D721Med (cell line): ENCODE measurements at places on chromosomes 11 and 22.

GRCh38 chr22:46748908-46749675 lies 11.0 kb upstream of the CERK start:
- no peak for DNase-seq

DNA sequence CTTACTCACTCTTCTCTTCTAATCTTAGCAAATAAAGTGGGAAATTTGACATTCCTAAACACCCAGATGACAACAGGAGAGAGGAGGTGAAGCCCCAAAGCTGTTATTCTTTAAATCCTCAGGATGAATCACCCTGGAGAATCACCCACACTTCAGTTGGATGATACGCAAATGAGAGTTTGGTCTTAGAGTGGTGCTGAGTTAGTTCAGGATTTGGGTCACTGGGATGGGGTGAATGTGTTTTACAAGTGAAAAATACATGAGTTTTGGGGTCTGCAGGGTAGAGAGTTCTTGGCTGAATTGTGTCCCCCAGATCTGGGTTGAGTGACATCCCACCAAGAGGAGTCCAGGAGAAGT lies 117.2 kb downstream of the GGTLC2 start:
- DNase-seq: no peak

DNA sequence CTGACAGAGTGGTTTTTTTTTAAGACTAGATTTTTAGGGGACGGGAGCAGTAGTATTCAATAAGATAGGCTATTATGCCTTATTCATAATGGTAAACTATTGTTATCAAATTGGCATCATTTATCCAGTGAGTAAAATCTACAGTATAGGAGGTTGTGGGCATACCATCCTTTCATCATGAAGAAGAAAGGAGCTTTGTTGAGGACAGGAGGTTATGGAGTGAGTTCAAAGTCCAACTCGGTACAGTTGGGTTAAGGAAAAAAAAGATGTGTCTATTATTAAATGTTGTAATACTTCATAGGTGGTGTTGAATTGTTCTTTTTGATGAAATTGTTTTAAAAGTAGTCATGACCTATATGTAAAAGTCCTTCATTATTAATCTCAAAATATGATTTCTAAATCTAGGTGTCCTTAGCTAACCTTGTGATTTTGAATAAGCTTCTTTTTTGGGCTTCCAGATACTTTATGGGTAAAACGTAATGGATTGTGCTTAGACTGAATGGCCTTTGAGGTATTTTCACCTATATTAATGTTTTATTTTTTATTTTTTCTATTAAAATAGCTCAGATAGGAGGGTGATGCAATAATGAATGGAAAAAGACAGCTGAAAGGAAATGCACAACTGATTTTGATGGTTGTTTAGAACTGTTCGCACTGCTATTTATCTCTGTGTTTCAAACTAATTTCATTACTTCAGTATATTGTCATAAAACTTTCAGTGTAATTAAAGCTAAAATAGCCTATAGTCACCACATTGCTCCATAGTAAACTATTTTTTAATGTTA lies 15.3 kb upstream of the CNTF start:
- no peak for DNase-seq

DNA sequence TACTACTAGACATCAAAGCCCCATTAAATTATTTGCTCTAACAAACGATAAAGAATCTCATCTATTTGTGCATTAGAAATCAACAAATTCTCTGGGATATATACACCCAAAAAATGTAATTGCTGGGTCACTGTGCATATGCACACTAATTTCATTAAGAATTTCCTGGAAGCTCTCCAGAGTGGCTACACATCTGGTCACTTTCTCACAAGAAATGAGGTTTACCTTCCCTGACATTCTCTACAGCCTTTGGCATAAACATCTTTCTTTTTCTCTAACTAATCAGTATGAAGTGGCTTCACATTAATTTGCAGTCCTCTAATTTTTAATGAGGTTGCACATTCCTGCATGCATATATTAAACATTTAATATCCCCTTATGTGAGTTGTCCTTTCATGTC lies 150.8 kb upstream of the ANO5 start:
- no peak for DNase-seq

DNA sequence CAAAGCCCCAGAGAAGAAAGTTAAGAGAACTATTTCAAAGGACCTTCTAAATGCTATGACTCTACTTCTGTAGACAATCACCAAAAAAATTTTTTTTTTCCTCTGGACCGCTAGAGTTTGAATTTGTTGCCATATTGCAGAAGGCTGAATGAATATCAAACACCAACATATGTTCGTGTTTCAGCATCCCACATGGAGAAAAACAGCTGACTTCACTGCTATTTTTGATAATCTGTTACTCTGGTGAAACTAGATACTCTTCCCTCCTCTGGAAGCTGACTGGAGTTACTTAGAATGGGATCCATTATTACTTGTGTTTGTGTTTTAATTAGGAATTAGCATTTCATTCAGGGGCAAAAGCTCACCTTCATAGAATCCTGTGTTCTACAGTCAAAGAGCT lies 447.0 kb downstream of the AASDHPPT start:
- DNase-seq: no peak

- DNase-seq: no peak
Measured at GRCh38 chr11:17350455-17351171, 987 bp upstream of the NCR3LG1 start.

DNA sequence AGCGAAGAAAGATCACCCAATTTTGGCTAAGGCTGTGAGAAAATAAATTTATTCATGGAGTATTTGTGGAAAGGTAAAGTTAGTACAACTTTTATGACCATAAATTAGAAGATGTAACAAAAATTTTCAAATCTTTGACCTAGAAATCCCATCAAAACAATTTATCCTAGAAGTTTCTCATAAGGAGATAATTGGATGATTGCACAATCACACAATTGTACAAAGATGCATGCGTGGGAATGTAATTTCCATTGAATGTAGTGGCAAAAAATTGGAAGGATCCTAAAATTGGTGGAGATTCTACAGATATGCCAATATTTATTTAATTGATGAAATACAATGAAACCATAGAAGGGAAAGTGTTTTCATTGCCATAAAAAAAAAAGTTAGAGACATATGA lies 11.6 kb downstream of the SRPRA start:
- no peak for DNase-seq

DNA sequence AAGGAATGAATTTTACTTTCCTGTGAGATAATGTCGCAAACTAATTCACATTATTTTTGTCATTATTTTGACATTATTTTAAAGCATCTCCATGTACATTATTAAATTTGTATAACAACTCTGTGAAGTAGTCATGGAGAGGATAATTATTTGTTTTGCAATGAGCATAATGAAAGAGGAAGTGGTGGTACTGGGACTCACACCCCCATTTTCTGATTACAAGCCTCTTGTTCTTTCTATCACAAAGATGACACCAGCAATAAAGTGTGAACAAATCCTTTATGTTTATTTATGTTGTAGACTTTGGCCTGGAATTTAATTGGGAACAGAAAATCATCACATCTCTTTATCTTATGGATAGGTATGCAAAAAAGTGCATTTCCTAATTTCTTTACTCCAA lies 522.6 kb downstream of the TMEM135 start:
- no peak for DNase-seq

DNA sequence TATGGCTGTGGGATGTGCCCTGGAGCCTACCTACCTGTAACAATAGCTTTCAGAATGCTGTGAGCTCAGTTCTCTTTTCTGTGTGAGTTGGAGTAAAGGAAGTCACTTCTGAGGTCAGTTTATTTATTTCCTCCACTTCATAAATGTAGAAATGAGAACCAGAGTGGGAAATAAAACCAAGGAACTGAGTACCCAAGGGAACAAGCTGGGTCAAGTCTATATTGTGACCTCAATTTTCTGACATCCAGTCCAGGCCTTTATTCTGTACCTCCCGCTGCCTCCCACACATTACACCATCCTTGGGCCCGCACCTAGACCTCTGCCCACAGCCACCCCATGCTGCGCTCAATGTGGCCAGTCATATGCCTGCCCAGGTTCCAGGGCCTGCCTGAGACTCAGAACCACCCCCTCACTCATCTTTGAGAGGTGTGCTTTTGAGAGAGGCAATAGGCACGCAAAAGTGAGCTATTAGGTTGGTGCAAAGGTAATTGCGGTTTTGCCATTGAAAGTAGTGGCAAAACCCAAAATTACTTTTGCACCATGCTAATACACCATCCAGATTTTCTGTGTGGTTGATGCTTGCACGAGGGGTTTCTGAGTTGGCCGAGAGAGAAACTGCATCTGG lies 9.8 kb downstream of the MS4A6E start:
- no peak for DNase-seq

GRCh38 chr11:47551086-47551485 lies 1.8 kb downstream of the CELF1 start:
- no peak for DNase-seq
